Stimulated activated naive CD4-positive, alpha-beta T cell (primary cell): ENCODE measurements at places on chromosomes 6 and 20.

DNA sequence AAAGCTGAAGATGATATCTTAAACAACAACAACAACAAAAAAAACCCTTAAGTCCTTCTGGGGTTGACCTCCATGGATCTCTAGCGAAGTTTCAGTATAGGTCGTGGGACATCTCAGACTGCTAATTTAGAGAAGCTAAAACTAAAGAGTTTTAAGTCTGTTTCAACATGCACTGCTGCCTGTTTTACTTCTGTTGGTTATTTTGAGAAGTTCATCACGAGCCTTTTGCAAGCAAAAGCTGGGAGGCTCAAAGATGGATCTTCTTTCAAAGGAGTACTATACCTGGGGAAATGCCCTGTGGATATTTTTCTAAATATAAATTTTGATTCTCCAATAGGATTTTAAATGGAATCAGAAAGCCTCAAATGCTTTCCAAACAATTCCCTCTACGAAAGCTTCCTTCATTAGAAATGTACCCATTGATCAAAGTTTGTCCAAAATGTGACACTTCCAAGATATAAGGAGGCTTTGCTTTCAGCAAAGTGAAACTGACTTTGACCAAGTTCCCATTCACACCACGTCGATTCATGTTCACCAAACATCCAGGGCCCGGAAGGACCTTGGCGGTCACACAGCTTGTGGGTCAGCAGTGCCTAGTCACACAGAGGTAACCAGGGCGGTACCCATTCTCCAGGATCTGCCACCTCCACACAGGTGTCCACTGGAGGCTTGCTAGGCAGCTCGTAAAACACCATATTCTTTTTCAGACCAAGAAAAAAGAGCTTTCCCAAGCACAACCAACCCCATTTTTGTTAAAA lies 94.7 kb upstream of the QKI start:
- DNase-seq, result no peak

- no peak for DNase-seq
Observed at GRCh38 chr6:33638556-33638955, 17.4 kb downstream of the ITPR3 start.

- no peak for DNase-seq
Observed at GRCh38 chr6:1267790-1268762, 43.8 kb upstream of the FOXQ1 start.

GRCh38 chr20:26208296-26209091 lies 511.8 kb upstream of the ZNF337 start:
- DNase-seq, result peak; percentile 72

- DNase-seq, result no peak
Observed at GRCh38 chr6:141728330-141728729, 404.4 kb upstream of the GJE1 start.

DNA sequence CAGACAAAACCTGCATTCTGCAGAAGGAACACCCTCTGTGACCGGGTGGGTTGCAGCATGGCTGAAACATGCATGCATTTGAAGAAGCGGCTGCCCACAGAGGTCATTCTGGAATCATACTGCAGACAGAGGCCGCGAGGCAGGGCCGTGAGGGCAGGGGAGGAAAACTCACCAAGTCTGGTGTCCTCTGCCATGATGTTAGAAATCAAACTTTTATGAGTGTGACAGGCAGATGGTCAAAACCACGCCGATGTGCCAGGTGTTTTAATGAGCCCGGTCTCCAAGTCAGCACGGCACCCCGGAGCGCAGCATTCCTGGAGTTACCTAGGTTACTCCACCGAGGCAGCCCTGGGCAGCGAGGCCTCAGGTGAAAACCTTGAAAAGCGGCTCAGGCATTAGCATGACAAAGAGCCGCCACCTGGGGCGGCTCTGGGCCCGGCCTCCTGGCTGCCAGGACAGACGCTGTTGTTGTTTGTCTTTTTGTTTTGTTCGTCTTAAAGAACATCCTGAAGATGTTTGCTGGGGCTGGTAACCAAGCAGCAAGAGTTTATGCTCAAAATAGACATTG lies 255.6 kb downstream of the ERMARD start:
- no peak for DNase-seq

GRCh38 chr6:98142839-98143238 lies 691.5 kb upstream of the POU3F2 start:
- DNase-seq, result no peak

GRCh38 chr6:8855411-8855810 lies 420.1 kb upstream of the SLC35B3 start:
- no peak for DNase-seq

GRCh38 chr6:73927421-73927820 lies 231.4 kb downstream of the CD109 start:
- no peak for DNase-seq

GRCh38 chr20:10761232-10761631 lies 87.4 kb upstream of the JAG1 start:
- DNase-seq, result no peak

DNA sequence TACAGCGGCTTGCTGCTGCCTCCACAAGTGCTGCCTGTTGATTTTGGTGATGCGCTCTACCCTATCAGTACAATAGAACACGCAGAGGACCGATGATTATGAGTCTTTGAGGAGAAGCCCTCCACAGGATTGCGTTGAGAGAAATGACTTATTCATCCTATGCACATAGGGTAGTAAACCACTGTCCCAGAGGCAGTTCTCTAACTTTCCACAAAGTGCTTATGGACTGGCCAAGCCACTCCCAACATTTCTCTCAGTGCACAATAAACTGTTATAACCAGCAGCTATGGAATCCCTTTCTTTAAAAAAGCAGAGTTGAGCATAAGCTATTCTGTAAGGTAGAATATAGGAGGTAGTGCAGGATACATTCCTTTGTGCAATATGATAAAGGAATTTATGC lies 48.2 kb upstream of the REV3L start:
- no peak for DNase-seq

- DNase-seq, result no peak
Observed at GRCh38 chr20:40849456-40849855, 160.4 kb upstream of the MAFB start.

GRCh38 chr6:145733207-145733606 lies 2.1 kb downstream of the EPM2A start:
- no peak for DNase-seq

DNA sequence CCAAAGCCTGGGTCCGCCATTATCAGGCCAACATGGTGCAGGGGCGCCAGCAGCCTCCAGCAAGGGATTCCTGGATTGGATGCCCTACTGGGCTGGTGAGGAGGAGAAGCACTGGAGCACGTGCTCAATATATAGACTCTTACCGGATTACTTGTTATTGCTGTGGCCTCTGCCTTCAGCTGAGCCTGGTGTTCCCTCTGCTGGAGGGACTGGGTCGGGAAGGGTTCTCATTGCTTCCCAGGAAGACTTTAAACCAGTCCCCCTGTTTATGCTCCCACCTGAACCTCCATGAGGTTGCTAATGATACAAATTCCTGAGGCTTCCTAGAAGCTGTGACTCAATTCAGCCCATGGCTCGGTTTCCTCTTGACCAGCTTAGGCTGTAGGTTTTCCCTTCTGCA lies 186.7 kb upstream of the ARID1B start:
- no peak for DNase-seq

DNA sequence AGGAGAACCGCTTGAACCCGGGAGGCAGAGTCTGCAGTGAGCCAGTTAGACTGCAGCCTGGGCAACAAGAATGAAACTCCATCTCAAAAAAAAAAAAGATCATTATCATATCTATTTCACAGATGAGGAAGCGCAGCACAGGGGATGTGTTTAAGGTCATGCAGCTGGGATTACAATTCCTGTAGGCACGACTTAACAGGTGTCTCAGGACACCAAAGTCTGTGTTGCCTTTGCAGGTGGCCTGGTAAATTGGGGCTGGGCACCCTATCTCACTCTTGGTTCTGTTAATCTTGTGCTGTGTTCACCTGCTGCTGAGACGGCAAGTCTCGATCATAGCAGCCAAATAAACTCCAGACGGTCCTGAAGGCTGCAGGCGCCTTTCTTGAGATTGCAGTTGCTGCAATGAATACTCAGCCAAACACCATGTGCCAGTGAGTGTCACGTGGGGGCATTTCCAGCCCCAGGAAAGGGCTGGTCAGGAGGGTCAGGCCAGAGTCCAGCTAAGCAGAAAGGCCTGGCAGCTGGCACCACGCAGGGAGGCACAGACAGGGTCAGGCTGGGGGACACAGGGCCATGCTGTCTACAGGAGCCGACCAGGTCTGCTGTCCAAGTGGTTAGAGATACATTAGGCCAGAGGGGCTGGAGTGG lies 55.8 kb downstream of the FGD2 start:
- DNase-seq, result no peak
